Hindlimb muscle (tissue), 1 donor: ENCODE measurements at places on chromosomes 12 and 14.

DNA sequence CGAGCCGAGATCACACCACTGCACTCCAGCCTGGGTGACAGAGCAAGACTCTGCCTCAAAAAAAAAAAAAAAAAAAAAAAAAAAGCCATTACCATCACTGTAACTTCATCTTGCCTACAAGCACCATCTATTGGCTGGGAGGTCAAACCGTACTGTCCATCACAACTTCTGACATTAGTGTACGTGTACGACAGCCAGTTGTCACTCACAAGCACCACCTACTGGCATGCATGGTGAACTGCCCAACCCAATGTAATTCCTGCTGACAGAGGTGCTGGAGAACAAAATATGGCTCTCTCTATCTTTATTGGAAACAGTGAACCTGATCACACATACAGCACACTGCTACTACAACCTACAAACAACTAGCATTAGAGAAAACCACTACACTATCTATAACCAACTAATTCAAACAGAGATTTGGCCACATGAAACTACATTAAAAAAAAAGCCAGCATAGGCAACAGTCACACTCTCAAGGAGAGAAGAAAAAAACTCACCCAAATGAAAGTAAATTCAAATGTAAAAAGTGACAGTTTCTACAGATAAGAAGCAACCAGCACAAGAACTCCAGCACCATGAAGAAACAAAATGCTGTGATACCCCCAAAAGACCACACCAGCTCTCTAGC is 82.3 kb downstream of the PUS7L start:
- DNase-seq = no peak

DNA sequence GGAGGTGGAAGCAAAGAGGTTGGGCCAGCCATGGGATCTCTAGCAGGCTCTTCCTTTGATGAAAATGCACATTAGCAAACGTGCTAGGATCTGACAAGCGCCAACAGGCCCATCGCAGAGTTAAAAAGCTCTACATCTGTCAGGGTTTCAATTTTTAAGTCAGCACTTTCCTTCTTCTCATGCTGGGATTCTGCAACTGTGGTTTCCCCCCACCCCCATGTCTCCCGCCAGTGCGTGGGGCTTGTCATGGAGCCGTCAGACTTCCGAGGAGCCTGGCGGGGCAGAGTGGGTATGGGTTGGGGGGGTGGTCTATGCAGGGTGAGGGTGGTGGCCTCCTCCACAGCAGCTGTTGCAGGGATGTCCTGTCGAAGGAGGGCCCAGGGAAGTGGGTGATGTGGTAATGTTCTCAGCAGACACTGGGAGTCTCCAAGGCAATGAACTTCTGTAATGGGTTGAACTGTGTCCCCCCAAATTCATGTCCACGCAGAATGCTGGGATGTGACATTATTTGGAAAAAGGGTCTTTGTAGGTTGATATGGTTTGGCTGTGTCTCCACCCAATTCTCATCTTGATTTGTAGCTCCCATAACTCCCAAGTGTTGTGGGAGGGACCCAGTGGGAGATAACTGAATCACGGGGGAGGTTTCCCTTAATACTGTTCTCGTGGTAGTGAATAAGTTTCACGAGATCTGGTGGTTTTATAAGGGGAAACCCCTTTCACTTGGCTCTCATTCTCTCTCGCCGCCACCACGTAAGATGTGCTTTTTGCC is 115.2 kb upstream of the MAP1LC3B2 start:
- DNase-seq = no peak

DNA sequence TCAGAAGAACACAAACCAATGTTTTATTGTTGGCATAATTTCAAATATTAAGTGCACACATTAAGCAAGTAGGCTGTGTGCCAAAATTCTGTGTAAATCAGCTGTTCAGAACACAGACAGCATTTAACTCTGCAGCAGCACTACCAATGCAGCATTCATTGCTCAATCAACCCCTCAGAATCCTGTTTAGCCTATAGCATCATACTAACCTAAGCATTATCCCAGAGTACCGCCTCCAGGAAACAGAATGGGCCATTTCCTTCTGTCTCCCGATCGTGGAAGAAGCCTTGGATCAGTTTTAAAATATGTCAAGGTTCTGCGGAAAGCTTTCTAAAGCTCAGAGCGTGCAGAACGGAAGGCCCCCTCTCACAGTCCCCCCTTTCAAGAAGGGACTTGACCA is 3.3 kb downstream of the IL26 start:
- DNase-seq = no peak

DNA sequence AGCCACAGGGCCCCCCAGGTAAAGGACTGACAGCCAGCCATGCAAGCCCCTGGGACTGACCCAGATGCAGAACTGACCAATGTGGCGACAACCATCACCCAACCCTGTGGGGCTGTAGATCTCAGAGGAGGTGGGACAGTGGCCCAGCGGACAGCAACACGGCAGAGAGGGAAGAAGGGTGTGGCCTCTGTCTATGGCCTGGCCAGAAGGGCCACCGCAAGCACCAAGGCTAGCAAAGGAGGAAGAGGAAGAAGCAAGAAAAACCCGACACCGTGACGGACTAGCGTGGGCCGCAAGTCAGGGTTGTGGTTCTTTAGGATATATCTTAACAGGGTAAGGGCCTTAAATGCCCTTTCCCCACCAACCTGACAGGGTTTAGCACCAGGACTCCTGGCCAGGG is 71.2 kb downstream of the ITPK1 start:
- DNase-seq = no peak

- no peak for DNase-seq
These were observed 248.5 kb downstream of the PCNX1 start for GRCh38 chr14:71155743-71156142.

- DNase-seq = no peak
These were observed 47.9 kb downstream of the ASCL4 start for GRCh38 chr12:107822356-107822755.

DNA sequence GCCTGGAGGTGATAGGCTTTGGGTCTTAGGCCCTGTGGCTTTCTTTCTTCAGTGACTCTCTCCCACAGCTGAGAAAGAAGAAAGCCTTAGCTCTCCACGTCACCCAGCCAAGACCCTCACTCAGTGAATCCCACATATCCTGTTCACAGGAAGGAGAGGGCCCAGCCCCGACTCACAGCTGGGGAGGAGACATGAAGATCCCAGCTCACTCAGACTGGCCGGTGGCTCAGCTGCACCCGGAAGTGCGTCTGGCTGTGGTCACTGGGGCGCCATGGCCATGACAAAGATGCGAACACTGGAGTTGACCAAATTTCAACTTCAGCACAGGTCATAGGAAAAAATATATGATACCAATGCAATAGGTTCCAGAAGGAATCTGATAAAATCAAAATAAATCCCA is 14.2 kb downstream of the DLK1 start:
- DNase-seq = no peak

GRCh38 chr14:104561632-104562495 is 17.7 kb upstream of the C14orf180 start:
- DNase-seq = no peak

DNA sequence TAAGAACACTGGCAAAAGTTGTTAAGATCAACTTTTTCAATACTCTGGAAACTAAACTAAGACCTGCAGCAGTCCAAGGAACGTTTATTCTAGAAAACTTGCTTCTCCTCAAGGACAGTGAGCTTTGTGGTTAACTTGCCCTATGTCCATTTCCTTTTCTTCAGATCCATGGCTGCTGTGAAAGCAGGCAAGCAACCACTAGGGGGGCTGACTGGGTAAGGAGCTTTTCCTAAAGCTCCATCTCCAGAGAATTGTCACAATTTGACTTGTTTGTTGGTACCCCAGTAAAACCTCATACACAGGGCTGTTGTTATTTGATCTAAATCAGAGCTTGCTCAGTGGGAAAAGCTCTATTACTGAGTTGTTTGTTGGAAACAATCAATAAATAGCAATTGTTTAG is 10.1 kb upstream of the RPL10L start:
- no peak for DNase-seq

GRCh38 chr12:52123487-52124186 is 44.1 kb downstream of the SMIM41 start:
- no peak for DNase-seq

DNA sequence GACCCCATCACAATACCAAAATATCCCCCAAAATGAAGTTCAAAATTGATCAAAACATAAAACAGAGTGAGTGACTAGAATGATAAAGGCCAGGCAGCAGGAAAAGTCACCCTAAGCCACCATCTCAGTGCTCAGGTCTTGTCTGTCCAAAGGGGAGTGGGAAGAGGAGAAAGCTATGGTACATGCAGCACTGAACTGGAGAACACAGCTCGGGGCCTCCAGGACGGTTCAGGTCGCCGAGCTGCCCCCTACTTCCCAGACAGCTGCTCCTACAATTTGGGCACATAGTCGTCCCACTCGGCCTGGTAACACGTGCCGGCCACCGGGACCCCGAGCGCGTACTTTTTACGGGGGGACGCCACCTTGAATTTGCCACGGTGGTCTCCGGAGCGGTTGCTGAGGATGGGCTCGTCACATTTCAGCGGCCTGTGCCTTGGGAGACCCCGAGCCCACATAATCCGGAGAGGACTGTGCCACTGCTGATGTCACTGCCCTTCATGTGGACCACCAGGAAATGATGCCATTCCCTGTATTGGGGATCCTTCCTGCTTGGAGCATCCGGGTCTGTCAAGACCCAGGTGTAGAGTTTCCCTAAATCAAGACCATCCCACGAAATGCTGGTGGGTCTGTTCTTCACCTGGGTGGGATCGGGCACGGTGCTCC is 31.6 kb downstream of the AK7 start:
- DNase-seq = no peak

DNA sequence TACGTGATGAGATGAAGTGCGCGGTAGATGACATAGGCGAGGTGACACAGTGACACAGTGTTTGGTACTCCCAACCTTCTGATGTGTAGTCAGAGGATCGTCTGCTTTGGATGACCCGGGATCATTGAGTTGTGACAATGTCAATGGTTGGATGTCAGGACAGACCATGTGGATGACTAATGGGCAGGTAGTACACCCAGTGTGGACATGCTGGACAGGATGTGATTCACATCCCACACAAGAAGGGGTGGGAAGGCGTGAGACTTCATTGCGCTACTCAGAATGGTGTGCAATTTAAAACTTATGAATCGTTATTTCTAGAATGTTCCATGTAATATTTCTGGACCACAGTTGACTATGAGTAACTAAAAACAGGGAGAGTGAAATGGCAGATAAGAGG is 23.8 kb downstream of the MAP3K9 start:
- no peak for DNase-seq

DNA sequence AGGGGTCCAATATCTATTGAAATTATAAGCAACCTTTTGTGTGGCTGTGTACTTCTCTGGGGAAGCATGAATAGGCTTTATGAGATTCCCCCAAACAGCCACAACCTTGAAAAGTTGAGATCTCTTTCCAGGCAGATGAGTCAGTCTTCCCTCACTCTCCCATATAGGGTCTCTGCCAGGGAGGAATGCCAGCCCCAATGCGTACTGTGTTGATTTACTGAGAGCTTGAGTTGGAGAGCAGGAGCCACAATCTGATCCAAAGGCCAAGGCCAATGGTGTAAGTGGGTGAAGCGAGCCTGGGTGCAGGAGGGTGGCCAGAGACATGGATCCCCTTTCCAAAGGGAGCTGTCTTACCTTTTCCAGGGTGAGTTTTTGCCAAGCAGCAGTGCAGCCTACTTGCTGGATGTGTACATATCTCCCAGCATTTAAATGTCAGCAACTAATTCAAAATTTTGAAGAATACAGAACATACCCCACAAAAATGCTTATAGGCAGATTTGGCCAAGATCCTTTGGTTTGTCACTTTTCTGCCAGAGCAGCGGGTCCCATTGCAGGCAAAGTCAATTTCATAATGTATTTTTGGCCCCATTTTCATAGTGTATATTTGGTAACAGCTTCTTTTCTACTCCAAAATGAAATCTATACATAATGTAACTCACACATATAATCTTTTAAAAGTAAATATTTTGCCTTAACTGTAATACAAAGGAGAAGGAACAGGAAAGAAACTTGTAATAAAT is 88.2 kb downstream of the TBC1D30 start:
- peak; percentile 54 for DNase-seq

DNA sequence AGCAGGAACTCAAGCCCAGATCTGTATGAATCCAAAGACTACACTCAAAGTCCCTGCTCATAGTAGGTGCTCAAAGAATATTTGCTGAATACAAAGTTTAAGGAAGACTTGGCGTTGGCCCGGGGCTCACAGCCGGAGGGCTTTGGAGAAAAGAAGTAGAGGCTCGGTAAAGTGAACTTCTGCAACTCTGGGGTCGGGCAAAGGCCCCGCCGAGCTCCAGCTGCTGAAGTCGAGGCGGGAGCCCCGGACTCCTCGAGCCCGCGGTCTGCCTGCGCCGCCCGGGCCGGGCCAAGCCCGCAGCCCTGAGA is 335 bp downstream of the GCN1 start:
- no peak for DNase-seq

GRCh38 chr14:94139006-94139405 is 9.6 kb upstream of the IFI27L2 start:
- no peak for DNase-seq

DNA sequence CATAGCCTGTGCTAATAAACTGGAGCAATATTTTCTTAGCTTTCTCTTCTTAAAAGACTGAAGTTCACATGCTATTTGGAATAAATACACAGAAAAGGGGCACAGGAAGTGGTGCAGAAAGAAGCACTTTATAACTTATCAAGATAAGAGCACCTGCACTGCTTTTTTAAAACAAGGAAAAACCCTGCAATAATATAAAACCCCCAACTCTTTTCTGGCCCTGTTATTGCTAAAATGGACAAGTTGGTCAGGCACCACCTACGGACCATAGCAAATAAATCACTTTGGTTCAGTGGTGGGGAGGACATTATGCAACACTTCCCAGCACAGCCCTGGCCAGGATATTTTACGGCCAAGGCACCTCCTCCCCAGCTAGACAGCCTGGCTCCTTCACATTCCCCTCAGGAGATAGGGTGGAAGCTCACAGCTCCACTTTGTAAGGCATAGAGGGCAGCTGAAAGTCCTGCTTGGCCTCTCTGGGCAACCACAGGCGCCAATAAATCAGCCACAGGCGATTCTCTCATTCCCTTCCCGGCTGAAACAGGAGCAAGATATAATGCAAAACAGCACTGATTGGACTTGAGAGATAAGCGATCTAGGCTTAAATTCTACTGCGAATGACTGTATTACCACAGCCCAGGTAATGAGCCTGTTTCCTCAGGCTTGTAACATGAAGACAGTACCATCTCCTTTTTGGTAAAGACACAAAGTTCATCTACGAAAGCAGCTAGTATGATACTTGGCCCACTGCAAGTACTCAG is 2.0 kb downstream of the ZBTB25 start:
- no peak for DNase-seq

GRCh38 chr14:75579882-75580281 is 1.5 kb downstream of the FLVCR2 start:
- DNase-seq = no peak

- DNase-seq = no peak
These were observed 10.2 kb upstream of the CMKLR1 start for GRCh38 chr12:108349278-108349688.

GRCh38 chr12:28611449-28611848 is 421.2 kb downstream of the CCDC91 start:
- DNase-seq = no peak
